HuH-7 (cell line): ENCODE measurements at places on chromosomes 3 and 15.

GRCh38 chr15:67403428-67404154, 117.3 kb upstream of the C15orf61 start:
- DNase-seq, result no peak

- DNase-seq, result no peak
Measured at GRCh38 chr3:58164906-58165821, 45.6 kb downstream of the DNASE1L3 start.

DNA sequence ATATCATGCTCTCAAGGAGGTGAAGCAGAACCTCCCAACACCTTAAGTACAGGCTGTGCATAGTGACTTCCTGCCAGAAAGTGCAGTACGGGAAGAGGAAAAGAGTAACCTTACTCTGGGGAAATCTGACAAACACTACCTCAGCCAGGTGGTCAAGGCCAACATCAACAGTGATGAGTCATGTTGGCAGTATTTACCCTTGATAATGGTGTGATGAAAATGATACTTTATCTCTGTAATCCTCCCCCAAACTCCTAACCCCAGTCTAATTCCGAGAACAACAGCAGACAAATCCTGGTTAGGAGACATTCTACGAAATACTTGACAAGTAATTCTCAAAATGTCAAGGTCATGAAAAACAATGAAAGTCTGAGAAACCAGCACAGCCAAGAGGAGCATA, 26.5 kb downstream of the ANKDD1A start:
- no peak for DNase-seq

GRCh38 chr15:96043591-96044171, 286.8 kb upstream of the NR2F2 start:
- DNase-seq, result no peak

DNA sequence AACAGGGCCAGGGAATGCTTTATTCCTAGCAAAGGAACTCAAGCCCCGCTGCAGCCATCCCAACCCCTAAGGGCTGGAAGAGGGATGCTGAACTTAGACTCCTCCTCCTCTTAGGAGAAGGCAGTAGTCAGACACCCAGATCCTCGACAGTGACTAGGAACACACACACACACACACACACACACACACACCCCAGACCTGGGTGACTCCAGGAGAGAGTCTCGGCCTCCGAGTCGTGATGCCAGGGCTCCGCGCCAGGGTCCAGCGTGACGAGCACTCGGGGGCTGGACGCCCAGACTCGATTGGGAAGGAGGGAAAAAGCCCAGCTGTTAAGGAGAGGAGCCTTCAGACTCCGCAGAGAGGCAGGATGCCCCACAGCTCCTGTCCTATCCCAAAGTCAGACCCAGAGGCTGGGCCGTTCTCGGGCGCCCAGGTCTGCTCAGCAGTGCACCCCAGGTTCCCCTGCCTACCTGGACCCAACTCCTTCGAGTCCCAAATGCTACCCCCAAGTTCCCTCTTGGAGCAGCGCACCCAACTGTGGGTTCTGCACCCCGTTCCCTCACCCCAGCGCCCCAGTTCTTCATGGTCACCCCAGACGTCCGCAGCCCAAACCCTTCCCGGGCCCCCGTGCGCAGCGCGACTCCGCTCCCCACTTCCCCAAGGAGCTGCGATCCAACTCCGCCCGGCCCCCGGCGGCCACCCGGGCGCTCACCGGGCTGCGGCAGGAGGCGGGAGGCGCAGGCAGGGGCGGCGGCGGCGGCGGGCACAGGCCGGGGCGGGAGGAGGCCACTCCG, 421 bp downstream of the BMF start:
- DNase-seq, result peak; percentile 50

DNA sequence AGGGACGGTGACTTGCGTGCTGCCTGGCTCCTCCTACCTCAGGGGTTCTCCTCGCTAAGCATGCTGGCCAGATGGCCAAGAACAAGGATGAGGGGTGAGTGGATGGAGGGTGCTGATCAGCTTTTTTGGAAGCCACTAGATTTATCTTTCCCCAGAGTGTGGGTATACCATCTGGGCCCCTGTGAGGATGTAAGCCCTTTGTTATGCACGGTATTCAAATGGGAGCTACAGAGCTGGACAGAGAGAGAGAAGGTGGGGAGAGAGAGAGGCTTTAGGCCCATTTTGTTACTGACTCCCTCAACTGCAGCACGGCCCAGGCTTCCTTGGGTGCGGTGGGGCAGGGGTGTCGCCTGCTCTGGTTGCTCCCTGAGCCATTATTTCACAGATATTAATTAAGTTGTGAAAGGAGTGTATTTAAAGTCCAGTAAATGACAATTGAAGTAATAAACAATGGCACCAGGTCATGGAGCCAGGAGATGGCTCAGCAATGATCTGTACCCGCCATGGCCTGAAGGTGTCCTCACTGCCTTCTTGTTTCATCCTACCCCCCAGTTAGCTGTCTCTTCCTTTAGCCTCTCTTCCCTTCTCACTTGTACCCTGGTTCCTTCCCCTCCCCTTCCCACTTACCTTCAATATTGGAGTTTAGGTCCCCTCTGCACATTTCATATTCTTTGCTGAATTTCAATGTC, 158.0 kb downstream of the CLSTN2 start:
- DNase-seq, result no peak

- no peak for DNase-seq
Measured at GRCh38 chr15:68638953-68639515, 60.2 kb downstream of the CORO2B start.

DNA sequence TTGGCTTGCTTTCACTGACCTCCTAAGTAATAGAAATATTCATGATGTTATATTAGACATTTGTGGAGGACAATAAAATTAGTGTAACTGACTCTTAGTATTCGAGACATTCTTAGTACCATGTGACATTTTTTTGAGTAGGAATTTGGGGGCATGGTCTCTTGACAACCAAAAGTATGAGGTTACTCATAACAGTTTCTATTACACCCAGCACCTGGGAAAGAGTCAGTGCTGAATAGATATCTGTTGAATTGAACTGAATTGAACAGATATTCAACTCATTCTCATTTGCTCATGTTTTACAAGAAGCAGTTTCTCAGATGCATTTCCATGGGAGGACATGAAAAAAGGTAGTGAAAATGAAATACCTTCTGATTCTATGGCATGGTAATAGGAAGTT, 84.4 kb downstream of the CMSS1 start:
- no peak for DNase-seq

- DNase-seq, result no peak
Measured at GRCh38 chr3:126431103-126431534, 36.4 kb downstream of the CFAP100 start.

DNA sequence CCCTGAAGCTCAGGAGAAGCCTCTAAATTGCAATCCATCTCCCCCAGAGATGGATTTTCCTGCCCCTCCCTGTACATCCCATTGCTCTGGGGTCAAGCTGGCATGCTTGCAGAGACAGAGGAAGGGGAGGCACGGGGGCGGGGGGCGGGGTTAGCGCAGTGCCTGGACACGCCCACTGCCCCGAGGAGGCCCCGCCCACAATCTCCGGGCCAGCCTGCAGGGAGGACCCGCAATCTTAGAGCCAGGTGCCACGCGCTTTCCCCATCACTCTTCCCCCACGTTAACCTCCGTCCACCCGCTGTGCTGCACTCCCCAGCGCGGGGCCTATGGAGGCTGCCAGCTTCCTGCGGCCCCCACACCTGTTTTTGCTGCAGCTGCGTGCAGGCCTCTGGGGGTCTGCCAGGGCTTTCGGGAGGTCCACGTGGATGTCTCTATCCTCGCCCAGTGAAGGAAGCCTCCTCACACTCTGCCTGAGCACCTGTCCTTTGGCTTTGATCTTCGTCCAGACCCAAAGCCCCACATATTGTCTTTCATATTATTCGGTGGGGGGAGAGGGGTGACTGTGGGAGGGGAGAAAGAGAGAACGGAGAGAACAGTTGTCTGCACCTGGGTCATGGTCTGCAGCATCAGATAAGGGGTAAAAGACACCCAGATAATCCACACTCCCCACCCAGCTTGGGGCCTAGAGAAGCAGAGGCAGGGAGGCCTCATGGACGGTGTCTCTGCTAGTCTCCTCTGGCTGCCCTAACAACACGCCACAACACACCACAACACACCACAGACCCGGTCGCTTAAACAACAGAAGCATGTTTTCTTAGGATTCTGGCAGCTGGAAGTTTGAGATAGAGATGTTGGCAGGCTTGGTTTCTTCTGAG, 118.0 kb upstream of the MEF2A start:
- DNase-seq, result no peak

DNA sequence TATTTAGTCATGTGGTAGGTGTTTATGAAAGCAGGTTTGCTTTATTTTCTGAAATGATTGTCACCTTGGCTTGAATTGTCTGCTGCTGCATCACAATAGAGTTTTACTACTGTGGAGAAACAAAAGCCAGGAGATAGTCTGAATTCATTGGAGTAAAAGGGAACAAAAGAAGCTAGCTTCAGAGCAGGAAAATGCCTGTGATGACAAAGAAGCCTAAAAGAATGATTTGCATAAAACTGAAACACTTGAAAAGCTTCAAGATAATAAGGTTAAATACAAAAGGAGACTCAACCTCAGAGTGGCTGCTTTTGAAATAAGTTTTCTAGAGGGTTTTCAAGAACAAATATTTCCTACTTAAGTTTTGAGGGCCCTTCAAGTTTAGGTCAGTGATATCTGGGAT, 138.3 kb downstream of the PTPRG start:
- no peak for DNase-seq
